H1 (cell line): ENCODE measurements at places on chromosomes 5 and 9.
A peak's percentile ranks its signal among the peaks of the same experiment; 100 is the strongest.

DNA sequence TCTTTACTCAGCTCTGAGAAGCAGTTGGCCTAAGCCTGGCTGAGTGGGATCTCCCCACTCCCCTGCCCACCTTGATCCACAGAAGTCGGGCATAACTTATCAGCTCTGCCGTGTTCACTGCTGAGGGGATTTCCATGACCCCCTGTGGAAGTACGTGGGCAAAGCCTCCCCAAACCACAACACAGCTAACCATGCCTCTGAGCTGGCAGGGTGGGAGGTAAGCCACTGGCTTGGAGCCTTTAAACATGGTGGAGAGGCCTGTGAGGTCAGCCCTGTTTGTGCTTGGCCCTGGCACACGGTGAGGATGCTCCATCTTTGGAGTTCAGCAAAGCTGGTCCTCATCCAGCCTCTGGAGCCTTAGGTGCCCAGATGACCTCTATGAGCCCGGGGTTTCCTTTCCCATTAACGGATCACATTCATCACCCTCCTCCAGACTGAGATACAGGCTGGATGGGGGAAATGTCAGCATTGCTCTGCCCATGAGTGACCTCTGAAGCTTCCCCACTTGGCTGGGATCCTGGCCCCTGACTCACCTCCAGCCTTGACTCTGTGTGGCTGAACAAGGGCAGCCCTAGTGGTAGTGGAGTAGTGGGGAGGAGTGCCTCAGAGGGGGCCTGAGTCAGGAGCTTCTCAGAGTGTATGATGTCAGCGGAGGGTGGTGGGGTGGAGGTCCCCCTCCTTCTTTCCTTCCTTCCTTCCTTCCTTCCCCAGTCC is 6.2 kb downstream of the PDLIM4 start:
- DNase-seq: no peak

GRCh38 chr5:179393078-179393477 is 47.8 kb upstream of the ADAMTS2 start:
- DNase-seq: no peak

GRCh38 chr9:98345011-98345410 is 89.6 kb upstream of the TBC1D2 start:
- no peak for DNase-seq

GRCh38 chr5:150129813-150130492 is 25.7 kb downstream of the PDGFRB start:
- DNase-seq: peak; percentile 87

DNA sequence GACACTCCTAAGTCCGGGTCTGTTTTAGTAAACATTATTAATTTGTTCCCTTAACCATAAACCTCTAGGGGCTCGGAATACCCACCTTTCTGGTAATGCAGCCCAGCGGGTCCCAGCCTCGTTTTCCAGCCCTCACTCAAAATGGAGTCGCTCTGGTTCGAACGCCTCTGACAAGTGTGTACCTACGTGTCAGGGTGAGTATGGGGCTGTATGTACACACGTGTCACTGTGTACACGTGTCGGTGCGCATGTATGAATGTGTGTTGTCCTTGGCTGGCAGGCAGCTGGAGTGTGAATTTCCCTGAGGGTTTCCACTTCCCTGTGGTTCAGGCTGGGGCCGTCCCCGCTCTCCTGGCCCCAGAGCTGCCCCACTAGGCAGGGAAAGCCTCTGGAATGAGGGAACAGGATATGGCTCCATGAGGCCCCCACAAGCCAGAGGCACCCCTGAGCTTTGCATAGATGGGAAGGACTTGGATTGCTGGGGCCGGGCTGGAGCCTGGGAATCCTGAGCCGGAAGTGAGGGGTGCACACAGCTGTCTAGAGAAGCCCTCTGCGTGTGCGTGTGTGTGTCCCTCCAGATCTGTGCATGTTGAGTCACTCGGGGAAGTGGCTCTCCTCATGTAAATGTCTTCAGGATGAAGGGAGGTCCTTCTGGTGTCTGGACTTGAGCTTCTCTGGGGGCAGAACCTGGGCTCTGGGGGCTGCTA is 160.8 kb upstream of the IER5L start:
- DNase-seq: no peak

DNA sequence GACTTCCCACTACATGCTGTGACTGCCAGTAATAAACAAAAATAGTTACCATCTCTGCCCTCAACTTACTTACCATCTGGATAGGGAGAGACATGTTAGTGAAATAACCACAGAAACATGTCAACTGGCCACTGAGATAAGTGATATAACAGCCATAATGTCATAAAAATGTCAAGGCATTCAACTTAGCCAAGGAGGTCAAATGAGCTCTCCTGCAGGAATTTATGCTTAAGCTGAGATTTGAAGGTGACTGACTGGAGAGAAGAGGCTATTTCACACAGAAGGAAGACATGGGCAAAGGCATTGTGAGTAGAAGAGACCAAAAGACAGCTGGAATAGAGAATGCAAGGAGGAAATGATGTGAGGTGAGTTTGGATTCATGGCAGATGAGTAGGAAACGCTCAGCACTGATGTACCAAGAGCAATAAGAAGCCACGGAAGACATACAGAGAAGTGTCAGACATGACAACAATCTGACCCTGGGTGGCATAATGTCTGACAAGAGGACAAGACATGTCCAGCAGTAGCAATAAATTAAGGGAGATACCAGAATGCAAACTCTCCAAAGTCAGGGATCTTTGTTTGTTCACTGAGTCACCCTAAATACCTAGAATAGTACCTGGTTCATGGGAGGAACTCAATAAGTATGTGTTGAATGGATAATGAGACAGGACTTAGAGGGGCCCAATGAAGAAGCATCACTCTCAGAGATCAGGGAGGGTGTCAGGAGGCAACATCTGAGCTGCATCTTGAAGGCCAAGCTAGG is 318.8 kb downstream of the ACTL7B start:
- no peak for DNase-seq

DNA sequence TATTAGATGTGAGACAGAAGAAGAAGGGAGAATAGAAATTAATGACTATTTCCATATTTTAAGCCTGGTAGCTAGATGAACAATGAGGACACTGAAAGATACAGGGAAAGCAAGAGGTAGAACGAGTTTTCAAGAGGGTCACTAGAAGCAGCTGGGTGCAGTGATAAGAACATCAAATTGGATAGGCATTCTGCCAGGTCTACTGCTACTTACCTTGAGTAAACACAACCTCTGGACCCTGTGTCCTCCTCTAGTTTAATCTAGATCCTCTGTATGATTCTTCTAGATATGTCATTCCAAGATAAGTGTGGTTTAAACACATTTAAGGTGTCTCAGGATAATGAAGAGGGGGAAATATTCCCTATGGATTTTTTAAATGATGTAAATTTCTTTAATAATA is 31.2 kb downstream of the OTP start:
- no peak for DNase-seq

DNA sequence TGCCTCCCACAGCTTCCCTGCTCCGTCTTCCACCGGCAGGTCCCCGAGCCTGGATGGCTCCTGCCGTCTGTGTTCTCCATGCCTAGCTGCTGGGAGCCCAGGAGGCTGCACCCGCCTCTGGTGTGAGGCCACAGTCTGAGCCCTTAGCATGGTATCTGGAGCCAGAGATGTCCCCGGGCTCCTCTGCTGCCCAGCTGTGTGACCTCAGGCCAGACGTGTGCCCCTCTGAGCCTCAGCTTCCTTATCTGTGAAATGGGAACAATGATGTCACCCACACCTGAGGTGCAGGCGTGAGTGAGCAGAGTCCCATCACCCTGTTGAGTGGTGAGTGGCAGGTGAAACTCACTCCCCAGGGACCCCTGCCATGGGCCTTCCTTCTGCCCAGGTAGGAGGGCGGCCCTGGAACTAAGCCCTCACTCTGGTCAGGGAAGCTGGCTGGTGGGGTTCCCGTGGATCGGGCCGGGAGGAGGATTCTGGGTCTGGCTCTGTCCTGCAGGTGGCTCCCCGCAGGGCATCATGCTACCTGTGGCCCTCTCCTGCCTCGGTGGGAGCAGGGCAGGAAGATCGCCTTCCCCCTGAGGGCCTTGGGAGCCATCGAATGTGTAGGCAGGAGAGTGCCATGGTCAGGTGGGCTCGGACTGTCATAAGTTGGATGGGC is 239.0 kb downstream of the PBX3 start:
- no peak for DNase-seq

GRCh38 chr5:168624850-168625364 is 45.7 kb upstream of the PANK3 start:
- no peak for DNase-seq

DNA sequence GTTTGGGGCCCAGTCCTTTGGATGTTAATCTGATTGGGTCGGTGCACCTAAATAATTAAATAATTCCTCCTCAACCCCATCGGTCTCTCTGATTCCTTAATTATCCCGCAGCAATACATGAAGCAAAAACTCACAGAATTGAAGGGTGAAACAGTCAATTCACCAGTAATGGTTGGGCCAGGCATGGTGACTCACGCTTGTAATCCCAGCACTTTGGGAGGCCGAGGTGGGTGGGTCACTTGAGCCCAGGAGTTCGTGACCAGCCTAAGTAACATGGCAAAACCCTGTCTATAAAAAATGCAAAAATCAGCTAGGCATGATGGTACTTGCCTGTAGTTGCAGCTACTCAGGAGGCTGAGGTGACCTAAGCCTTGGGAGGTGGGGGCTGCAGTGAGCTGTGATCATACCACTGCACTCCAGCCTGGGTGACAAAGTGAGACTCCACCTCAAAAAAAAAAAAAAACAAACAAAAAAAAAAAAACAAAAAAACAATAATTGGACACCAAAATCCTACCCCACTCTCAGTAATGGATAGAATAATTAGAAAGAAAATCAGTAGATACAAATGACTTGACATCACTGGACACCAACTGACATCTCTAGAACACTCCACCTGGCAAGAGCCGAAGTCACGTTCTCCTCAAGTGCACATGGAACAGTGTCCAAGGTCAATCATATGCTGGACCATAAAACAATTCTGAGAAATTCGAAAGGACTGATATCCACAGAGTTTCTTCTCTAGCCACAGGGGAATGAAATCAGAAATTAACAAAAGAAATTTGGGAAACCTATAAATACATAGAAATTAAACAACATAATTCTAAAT is 5.3 kb downstream of the ABO start:
- DNase-seq: no peak

GRCh38 chr5:124831687-124832240 is 85.3 kb upstream of the ZNF608 start:
- no peak for DNase-seq

GRCh38 chr5:39578887-39579497 is 154.2 kb upstream of the DAB2 start:
- no peak for DNase-seq

DNA sequence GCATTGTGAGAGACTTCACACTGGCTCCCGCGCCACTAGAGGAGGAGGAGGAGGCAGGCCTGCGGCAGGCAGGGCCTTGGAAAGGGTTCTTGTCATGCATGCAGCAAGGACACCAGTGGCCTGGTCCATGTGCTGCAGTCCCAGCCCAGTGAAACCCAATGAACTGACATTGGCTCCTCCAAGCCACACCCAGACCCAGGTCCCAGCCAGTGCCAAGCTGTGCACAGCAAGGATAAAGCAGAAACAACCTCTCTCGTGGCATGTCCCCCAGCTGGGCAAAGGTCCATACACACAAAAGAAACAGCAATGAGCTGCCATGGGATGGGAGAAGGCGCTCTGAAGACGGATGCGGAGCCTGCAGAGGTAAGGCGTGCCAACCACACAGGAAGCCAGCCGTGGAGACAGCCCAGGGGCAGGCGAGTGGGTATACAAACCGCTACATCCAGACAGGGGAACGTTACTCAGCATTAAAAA is 89.2 kb downstream of the SEMA4D start:
- no peak for DNase-seq

DNA sequence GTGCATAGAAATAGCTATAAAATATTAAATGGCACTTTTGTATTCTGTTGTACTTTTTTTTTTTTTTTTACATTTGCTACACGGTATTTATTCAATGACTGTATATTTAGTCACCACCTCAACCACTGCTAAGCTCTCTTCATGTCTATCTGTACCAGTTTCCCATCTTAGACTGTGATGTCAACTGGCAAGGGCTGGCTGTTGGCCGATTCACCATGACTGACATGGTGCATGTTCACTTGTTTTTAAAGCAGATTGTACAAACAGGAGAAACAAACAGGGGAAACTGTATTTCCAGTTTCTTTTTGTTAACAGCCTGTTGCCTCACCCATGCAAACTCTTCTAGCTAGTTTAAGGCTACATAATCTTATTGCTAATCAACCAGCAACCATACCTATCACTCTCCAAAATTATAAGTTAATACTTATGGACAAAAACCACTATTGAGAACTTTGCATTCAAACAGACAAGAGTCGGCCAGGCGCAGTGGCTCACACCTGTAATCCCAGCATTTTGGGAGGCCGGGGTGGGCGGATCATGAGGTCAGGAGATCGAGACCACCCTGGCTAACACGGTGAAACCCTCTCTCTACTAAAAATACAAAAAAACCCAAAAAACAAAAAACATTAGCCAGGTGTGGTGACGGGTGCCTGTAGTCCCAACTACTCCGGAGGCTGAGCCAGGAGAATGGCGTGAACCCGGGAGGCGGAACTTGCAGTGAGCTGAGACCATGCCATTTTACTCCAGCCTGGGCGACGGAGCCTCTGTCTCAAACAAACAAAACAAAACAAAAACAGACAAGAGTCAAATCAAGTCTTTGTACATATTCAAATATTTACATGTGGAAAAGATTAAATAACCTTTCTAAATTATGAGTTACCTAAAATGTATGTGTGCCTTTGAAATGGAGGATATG is 13.2 kb downstream of the ZFAND5 start:
- no peak for DNase-seq

DNA sequence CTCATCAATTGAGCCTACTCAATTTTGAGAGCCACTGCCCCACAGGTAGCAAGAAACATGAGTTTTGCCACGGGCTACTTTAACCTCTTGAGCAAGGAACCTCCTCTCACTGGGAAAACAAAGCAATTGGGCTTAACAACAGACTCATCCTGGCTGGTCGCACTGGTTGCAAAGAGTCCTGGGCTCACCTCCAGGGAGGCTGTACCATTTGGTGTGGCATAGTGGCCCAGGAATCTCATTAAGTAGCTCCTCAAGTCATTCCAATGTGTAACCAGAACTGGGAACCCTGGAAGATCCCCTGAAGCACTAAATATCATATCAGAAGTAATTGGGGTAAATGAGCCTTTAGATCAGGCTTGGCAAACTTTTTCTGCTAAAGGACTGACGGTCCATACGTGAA is 78.5 kb downstream of the MYO10 start:
- DNase-seq: no peak

GRCh38 chr5:122333564-122333963 is 21.5 kb downstream of the SNCAIP start:
- DNase-seq: no peak

GRCh38 chr9:21039302-21039701 is 7.9 kb upstream of the HACD4 start:
- no peak for DNase-seq

DNA sequence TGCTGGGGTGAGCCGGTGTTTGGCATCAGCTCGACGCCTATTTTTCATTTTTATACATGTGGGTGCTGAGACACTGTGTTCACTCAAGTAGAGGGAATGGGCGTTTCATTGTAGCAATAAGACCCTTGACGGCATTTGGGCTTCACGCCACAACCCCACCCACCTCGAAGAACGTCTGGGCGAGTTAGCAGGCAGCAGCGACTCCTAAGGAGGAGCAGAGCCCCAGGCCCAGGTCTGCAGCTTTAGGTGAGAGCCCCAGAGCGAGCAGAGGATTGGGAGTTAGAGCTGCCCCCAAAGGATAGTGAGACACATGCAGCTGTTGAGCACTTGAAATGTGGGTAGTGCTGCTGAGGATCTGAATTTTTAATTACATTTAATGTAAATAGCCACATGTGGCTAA is 1.6 kb upstream of the ZFP62 start:
- DNase-seq: no peak
